Suppressor macrophage treated with lipopolysaccharide for 1 hour (primary cell): ENCODE measurements at places on chromosomes 3 and 15.

DNA sequence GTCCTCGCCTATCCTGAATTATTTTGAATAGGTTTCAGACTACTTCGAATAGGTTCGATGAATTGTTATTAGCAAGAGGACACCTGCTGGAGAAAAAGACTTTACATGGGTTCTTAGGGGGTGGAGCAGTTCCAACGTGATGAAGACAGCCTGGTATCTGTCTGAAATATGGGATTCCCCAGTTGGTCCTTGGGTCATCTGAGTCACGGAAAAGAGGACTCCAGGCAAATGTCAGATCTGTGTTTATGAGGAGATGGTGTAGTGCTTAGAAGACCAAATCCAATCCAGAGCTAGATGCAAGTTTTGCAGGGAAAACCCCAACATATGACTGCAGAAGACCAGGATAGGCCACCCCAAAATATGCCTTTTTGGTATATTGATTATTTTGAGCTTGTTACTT, 98.9 kb upstream of the IGSF10 start:
- no peak for DNase-seq

GRCh38 chr15:69897061-69897460, 200.7 kb downstream of the TLE3 start:
- no peak for DNase-seq

- peak; percentile 29 for DNase-seq
Observed at GRCh38 chr3:190537146-190537545, 23.3 kb downstream of the IL1RAP start.

- DNase-seq, result no peak
Observed at GRCh38 chr15:27238707-27239423, 267.9 kb downstream of the GABRG3 start.

DNA sequence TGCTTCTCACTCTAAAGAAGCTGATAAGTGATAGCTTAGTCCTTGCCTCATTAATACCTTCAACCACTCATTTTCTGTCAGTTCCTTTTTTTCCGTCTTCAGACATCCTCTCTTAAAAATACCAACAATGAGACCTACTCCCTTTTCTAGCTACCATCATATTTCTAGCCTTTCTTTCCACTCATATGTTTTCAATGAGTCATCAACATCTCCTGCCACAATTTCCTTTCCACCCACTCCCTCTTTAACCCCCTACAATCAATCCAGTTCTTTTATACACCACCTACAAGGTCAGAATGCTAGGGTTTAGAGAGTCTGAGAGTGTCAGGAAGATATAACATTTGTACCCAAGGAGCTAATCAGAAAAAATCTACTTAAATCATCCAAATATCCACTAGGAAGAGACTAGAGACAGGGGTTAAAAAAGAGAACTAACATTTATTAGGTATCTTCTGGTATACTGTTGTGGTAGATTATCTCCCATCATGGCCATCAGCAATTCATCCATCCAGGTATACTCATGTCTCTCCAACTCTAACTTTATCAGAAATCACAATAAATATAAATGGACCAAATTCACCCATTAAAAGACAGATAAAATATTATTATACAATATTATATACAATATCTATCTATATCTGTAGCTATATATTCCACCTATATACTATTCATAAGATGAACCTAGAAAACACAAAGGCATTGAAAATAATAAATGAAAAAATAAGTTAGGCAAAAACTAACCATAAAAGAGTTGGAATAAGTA, 42.5 kb downstream of the MYLK start:
- DNase-seq, result no peak

GRCh38 chr3:97896547-97896946, 74.7 kb downstream of the CRYBG3 start:
- DNase-seq, result no peak

GRCh38 chr3:150203273-150203672, 204.8 kb upstream of the TSC22D2 start:
- DNase-seq, result peak; percentile 31

DNA sequence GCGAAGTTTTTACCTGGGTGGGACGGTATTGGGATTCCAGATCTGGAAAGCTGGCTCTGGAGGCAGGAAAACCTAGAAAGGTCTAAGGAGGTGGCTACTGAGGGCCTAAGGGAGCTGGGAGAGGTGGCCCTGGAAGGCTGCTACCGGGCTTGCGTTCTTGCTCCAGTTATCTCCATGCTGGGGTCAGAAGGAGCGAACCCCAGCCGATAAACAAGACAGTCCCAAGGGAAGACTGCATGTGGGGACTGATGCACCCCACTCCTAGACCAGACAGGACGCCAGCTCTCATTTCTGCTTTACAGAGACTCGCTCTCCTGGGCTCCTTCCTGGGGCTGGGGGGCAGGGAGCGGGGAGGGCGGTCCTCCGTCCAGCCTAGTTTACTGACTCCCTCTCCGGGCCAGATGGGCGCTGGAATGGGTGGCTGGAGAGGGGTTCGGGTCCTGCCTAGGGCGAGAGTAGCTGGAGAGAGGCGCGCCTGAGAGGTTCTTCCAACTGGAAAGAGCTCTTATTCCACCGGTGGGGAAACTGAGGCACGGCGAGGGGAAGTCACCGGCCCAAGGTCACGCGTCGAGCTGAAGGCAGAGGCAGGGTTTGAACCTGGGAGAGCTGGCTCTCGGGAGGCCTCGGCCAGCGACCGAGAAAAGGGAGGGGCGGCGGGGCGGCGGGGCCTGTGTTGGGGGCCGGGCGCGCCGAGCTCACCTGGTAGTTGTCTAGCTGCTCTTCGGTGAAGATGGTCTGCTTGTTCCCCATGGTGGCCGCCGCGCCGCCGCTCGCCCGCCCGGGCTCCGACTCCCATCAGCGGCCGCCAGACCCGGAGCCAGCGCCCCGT, 565 bp downstream of the CIB2 start:
- DNase-seq, result no peak

DNA sequence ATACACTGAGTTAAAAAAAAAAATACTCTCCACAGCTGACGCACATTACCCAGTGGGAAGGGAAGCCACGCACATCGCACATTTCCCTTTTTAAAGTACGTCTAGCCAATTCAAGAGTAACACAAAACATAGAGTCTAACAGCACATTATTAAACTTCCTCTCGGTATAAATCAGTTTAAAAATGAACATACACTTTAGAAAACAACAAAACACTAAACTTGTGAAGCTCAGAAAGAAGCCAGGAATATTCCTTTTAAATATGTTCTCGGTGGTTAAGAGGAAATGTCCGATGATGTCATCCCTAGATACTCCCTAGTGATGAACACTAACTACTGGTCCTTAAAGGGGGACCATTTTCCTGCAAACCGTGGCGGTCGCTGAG, 721 bp downstream of the MYEF2 start:
- DNase-seq, result peak; percentile 48

- no peak for DNase-seq
Observed at GRCh38 chr3:55362210-55362960, 124.7 kb downstream of the WNT5A start.
